ENCODE measurements at places on chromosomes 4 and X.

DNA sequence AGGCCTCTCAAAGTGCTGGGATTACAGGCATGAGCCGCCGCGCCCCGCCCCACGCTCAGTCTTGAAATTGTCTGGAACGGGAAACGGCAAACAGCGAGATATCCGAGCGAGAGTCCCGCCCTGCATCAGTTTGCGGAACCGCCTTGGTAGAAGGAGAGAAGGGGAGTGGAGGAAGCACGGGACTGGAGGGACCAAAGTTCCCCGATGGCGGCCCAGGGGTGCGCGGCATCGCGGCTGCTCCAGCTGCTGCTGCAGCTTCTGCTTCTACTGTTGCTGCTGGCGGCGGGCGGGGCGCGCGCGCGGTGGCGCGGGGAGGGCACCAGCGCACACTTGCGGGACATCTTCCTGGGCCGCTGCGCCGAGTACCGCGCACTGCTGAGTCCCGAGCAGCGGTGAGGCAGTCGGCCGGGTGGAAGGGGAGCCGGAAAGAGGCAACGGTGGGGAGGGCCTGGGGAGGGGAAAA, at the start of gene BST1:
BST1 (plus strand) TSS at position 125 of the 463 bp plus-strand sequence; CDS start at position 205, 80 bp downstream.
- peak; percentile 88 for DNase-seq

DNA sequence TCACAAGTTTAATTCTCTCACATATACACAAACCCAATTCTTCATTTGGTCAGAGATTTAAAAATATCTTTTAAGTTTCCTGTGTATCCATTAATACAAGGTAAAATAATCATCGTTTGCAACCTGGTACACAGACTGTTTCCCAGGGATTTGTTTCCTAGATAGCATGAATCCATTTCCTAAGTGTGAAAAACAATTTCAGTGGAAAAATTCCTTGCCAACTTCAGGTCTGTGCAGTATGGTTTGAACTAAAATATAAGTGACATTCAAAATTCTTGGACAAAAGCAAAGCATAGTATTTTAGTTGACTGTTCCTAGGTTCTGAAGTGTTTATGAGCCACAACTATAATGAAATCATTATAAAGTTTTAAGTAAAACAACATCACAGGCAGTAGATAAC, 24.4 kb downstream of the NAF1 start:
- no peak for DNase-seq

DNA sequence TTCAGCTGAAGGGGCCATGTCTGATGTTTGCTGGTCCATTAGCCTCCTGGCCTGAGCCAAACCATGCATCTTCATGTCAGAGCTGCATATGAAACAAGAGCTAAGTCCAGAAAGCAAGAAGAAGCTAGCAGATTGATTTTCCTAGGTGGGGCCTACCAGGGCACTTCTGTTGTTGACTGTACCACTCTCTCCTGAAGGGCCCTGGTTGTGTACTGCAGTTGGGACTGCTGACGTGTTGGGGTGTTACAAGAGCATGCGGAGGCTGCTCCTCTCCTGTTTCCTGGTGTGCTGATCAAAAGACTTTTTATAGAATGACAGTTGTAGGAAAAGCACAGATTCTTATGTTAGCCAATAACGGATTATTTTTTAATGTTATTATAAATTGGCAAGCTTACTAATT, 145.1 kb downstream of the TBL1X start:
- DNase-seq: no peak

DNA sequence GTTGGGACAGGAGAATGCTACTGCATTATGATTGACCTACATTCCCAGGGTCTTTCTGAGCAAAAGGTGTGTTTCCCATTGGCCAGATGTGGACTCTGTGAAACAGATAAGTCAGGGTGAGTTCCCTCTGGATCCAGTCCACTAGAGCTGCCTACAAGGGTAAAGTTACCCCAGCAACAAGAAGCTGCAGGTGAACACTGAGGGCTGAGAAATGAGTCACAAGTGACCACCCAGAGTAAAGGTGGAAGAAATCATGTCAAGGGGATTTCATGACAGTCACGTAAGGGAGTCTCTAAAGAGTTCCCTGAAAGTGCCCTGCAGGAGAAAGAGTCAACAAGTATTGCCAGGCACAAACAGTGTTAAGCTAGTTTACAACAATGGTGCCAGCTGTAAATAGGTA, 16.3 kb downstream of the F8A1 start:
- DNase-seq: no peak

DNA sequence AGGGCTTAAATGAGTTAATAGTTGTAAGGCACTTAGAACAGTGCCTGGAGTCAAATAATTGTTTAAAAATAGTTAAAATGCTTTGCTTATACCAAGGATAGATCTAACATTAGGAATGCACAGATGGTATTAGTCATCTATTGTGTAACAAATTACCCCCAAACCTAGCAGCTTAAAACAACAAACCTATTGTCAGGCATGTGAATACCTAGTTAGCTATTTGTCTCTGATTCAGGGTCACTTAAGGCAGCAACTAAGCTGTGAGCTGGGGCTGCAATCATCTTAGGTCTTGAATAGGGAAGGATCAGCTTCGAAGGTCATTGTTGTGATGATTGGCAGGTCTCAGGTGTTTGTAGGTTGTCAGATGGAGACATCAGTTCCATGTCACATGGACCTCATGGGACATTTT, 42.4 kb upstream of the AGA start:
- no peak for DNase-seq

- DNase-seq: no peak
Observed at GRCh38 chr4:104596189-104596588, 101.5 kb upstream of the CXXC4 start.

GRCh38 chrX:44400588-44400987, 57.1 kb upstream of the EFHC2 start:
- DNase-seq: no peak

GRCh38 chrX:99909946-99910345, 500.1 kb downstream of the PCDH19 start:
- no peak for DNase-seq

DNA sequence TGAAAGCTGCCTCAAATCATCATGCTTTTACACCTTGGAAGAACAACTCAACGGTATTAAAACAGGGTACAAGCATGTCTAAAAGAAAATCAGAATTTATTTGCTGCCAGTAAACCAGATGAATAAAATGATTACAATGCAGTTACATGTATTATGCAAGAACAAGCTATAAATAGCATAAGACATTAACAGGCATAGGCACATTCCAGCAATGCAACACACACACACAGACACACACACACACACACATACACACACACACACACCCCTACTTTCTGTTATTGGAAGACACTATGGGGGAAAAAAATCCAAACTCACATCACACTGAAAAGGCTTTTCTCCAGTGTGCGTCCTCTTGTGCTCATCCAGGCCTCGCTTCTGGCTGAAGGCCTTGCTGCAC, 212.5 kb downstream of the PRDM5 start:
- DNase-seq: no peak

- no peak for DNase-seq
Observed at GRCh38 chr4:173119818-173120217, 48.8 kb upstream of the GALNT7 start.

GRCh38 chr4:156190615-156191014, 236.9 kb upstream of the CTSO start:
- no peak for DNase-seq

DNA sequence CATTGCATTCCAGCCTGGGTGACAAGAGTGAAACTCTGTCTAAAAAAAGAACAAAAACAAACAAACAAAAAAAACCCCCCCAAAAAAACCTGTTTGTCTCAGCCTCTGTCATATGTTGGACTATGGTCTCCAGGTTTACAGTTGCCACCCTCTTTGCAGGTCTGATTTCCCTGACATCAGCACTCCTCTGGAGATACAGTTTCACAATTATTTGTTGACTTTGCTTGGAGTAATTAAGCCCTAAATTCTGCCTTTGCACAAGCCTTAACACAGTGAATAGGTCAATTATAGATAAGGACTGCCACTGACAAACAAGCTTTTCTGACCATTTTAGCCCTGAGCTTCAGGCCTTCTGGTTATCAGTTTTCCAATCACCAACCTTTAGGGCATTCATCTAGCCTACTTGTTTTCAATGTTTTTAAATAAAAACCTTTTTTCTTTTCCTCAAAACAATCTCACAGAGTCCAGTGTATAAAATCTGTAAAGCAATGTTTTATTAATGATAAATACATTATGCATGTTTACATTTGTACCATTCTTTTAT, 20.4 kb upstream of the MAPK10 start:
- no peak for DNase-seq

- DNase-seq: no peak
Observed at GRCh38 chr4:99071159-99071558, 17.4 kb downstream of the ADH5 start.

DNA sequence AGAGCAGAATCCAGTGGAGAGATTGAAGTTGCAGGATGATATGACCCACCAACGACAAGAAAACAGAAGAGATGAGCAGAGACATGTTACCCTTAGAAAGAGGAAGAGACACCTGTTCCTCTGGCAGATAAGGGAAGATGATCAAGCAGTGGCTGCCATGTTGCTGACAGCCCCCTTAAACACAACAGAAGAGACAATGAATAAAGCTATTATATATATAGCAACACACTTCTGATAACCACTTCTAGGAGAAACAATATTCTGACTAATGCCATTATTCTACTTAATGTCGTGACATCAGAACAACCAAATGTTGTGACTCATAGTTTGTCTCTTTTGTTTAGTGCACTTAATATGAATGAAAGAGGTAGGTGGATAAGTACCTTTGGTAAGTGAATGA, 44.9 kb downstream of the SH3RF1 start:
- no peak for DNase-seq

GRCh38 chr4:39502019-39502663, 25.1 kb downstream of the UGDH start:
- DNase-seq: no peak

GRCh38 chrX:20951016-20951810, 423.0 kb upstream of the CNKSR2 start:
- no peak for DNase-seq

DNA sequence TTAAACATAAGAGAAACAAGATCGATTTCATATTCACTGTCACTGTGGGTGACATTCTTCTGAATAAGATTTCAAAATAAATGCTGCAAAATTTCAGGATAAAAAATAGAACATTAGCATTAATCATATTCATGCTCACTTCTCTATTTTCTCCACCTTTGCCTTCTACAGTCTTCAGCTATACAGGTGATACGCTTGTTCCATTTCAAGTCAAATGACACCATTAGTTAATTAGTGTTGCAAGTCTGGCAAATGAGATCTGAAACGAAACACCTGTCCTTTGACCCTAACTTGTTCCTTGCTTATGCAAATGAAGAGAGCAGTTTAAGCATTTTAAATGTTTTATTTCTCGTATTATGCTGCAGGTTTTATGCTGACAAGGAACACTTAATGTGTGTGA, 667.5 kb upstream of the MAGEB2 start:
- no peak for DNase-seq

- no peak for DNase-seq
Observed at GRCh38 chr4:106486533-106486932, 118.0 kb upstream of the GIMD1 start.

- DNase-seq: no peak
Observed at GRCh38 chrX:34406580-34406979, 250.5 kb downstream of the TMEM47 start.

- no peak for DNase-seq
Observed at GRCh38 chr4:139144161-139144859, 32.7 kb downstream of the ELF2 start.

GRCh38 chr4:76637712-76638361, 202.8 kb downstream of the SHROOM3 start:
- DNase-seq: no peak

GRCh38 chr4:109134921-109135320, 167.5 kb downstream of the COL25A1 start:
- no peak for DNase-seq

GRCh38 chr4:110055158-110055768, 142.6 kb downstream of the EGF start:
- no peak for DNase-seq

GRCh38 chr4:89303177-89303576, 4.4 kb downstream of the GPRIN3 start:
- DNase-seq: no peak

DNA sequence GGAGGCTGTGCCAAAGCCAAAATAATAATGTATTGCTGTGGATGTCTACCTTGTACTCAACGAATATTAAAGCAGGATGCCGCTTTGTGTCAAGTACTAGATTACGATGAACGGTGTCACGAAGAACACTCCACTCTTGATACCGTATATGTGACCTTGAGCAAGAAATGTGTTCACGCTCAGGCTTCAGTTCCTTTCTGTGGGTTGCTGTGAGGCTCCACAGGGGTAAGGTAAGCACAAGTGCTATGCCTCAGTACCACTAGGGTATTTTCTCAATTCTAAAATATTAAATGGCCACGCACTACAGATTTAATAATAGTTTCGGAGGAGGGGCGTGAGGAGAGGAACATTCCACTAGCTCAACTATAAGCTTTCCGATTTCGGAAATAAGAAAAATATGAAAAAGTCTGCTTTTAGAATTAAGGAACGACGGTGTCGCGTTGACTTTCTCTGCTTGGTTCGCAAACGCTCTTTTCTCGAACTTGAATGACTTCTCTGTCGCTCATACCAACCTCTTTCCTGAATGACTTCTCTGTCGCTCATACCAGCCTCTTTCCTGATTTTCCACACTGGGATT, 607 bp upstream of the SCOC start:
- DNase-seq: no peak

DNA sequence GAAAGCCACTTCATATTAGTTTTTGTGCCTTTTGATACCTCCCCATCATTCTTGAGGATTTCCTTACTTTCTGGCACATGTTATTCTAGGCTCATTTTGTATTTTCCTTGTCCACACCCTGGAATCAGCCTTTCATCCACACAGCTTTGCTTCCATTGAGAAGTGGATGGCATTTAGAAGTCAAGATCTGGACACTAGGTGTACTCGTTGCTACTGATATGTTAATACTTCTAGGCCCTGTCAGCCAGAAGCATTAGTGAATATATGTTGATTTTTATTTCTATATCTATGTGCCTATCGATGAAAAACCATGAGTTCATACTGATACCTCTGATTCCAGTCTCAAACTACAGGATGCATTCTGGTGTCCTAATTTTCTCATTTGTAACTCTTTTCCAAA, 73.2 kb downstream of the ARHGAP24 start:
- DNase-seq: no peak

- no peak for DNase-seq
Observed at GRCh38 chr4:76703676-76704075, 194.3 kb downstream of the SOWAHB start.

GRCh38 chr4:176099314-176099713, 33.7 kb downstream of the WDR17 start:
- DNase-seq: no peak
